ENCODE measurements at places on chromosomes 13 and 19. TPM values are rescaled to one million over a fixed set of nuclear protein-coding genes. Genes with fewer than 3 reads are reported as not detected.

The TEX101 gene
- not detected for total RNA-seq

The ZNF571 gene
- total RNA-seq: 2.4 TPM

The ZNF132 gene
- 5.3 TPM for total RNA-seq

The GIPC3 gene
- 0.71 TPM for total RNA-seq

The SIGLECL1 gene
- not detected for total RNA-seq

The THSD8 gene
- total RNA-seq: 31.1 TPM

The IL11 gene
- total RNA-seq: 0.27 TPM

The SHD gene
- not detected for total RNA-seq

The ICAM4 gene
- total RNA-seq: 1.8 TPM

The CLEC4M gene
- not detected for total RNA-seq

The FFAR1 gene
- total RNA-seq: not detected

The FGF21 gene
- not detected for total RNA-seq

The KLF12 gene
- total RNA-seq: 44.3 TPM

The GPR183 gene
- 45.1 TPM for total RNA-seq

The FRY gene
- 14.3 TPM for total RNA-seq

The STOML3 gene
- not detected for total RNA-seq

The PRR20B gene
- total RNA-seq: not detected
